ENCODE measurements at places on chromosomes 11 and 22.

GRCh38 chr11:123145220-123145619 lies 49.8 kb downstream of the CLMP start:
- DNase-seq = no peak

- DNase-seq = no peak
Observed at GRCh38 chr11:46976182-46976854, 39.8 kb downstream of the CSTPP1 start.

GRCh38 chr22:22720201-22720723 lies 75.8 kb downstream of the GGTLC2 start:
- peak; percentile 54 for DNase-seq

- DNase-seq = no peak
Observed at GRCh38 chr22:38850399-38850798, 6.6 kb upstream of the NPTXR start.

DNA sequence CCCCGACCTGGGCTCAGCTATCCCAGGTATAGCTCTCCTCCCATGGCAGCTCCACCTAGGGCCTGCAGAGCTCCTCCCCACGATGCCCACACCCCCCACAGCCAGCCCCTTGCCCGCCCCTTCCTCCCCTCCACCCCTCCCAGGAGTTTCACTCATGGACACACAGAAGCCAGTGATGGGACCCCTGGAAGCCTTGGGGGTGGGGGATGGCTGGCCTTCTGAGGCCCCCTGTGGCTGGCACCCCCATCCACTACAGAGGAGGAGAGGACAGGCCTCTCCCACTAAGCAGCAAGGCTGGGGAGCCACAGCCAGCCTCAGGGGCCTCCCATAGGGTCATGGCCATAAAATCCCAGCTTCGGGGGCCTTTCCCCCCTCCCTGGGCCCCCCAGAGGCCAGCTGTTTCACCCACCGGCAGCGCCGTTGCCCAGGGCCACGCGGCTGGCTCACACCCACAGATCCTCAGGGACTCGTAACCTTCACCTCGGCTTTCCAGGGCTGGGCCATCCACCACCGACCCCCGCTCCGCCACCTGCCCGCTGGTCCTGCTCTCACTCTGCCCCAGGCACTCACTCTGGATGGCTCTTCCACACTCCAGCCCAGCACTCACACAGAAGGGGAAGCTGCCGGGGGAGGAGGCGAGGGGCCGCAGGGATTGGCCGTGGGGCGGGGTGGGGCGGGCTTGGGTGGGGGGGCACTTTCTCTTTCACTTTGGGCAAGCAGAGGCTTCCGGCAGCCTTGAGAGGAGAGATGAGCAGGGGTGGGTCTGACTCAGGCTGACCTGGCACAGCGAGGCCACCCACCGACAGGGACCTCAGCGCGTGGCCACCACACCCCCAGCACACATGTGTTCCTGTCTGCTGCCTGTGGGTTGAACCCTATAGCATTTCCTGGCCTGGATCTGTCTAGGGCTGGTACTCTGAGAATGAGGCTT lies 2.2 kb downstream of the SLC25A22 start:
- DNase-seq = peak; percentile 77

All from activated CD8-positive, alpha-beta memory T cell treated with anti-CD3 and anti-CD28 coated beads, Interleukin-2, amount 50 U/mL, for 4 hours (primary cell).